ENCODE measurements at places on chromosomes 3 and 15. TPM values are rescaled to one million over a fixed set of nuclear protein-coding genes. Genes with fewer than 3 reads are reported as not detected.
A peak's percentile ranks its signal among the peaks of the same experiment; 100 is the strongest.

U2SURP gene
- total RNA-seq: 37.6 TPM

GABRR3 gene
- total RNA-seq: not detected

GRCh38 chr3:161905520-161906132 is 409.0 kb downstream of the OTOL1 start:
- no peaks in the 10 kb centered on the region for H3K36me3 ChIP-seq
- no peak overlapping the region for H3K4me3 ChIP-seq
- H3K27me3 ChIP-seq: no peaks in the 10 kb centered on the region
- no peak for DNase-seq

GRCh38 chr15:94259121-94259751 is 27.9 kb downstream of the MCTP2 start:
- no peak overlapping the region for H3K27ac ChIP-seq
- no peaks in the 10 kb centered on the region for H3K36me3 ChIP-seq
- H3K27me3 ChIP-seq: no peaks in the 10 kb centered on the region
- DNase-seq: no peak
- peaks cover 3% of the 10 kb centered on the region for H3K4me1 ChIP-seq

- H3K27me3 ChIP-seq: no peaks in the 10 kb centered on the region
- H3K36me3 ChIP-seq: no peaks in the 10 kb centered on the region
- no peak overlapping the region for H3K4me3 ChIP-seq
- no peak overlapping the region for H3K27ac ChIP-seq
- no peak for DNase-seq
- peaks cover 27% of the 10 kb centered on the region for H3K4me1 ChIP-seq
Observed at GRCh38 chr3:46667061-46667621, 26.3 kb downstream of the ALS2CL start.

DNA sequence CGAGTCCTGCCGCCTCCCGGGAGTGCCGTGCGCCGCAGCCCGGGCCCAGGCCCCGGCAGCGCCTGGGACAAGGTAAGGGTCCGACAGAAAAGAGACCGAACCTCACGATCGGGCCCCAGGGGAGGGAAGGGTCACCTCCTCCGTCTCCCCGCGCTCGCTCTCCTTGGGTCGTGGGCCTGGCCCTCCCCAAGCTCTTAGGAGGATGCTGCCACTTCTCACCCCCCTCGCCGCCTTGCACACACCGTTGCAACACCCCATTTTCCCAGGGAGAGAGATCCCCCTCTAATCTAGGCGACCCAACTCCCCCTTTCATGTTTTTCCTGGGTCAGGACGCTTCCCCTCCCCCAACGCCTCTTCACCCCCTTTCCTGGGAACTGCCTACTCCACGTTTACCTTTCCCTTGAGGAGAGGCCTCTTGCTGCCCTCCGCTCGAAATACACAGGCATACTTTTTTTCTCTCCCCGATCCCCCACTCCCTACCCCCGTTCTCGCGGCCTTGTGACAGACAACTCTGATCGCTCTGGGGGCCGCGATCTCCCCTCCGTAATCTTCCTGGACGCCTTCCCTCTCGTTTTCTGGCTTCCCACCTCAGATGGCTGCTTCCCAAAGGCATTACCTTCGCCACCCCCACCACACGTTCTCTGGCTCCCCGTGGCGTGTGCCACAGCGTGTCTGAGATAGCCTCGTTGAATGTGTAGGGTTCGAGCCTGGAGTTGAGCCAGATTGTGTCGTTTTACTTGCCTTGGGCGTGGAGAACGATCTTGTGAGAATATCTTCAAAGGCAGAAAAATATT is 688 bp downstream of the SETD5 start:
- peaks cover 18% of the 10 kb centered on the region for H3K36me3 ChIP-seq
- no peak for DNase-seq
- peak overlapping the region; percentile 81 for H3K4me3 ChIP-seq
- no peaks in the 10 kb centered on the region for H3K27me3 ChIP-seq
- H3K27ac ChIP-seq: peak overlapping the region; percentile 100
- peaks cover 77% of the 10 kb centered on the region for H3K4me1 ChIP-seq

GRCh38 chr15:26628879-26629529 is 143.9 kb downstream of the GABRB3 start:
- H3K27me3 ChIP-seq: no peaks in the 10 kb centered on the region
- peak overlapping the region; percentile 32 for H3K4me3 ChIP-seq
- H3K4me1 ChIP-seq: no peaks in the 10 kb centered on the region
- DNase-seq: no peak

DNA sequence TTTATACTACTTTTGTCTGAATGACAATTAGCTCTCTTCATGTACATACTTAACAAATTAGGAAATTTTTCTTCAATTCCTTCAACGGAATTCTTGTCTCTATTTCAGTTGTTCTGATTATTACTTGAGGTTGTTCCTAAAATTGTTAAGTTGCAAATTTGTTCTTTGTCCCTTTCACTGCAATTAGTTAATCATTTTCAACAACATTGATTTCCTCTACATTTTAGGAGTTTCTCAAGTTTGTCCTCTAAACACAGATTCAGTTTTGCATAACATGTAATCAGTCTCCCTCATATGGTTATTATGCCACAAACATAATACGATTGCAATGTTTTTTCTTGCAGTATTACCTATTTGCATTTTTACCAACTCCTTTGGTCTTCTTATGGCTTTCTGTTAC is 283.5 kb downstream of the SV2B start:
- no peak overlapping the region for H3K27ac ChIP-seq
- no peak overlapping the region for H3K4me3 ChIP-seq
- H3K36me3 ChIP-seq: no peaks in the 10 kb centered on the region

GRCh38 chr3:154660811-154661210 is 230.8 kb upstream of the GPR149 start:
- H3K27me3 ChIP-seq: no peaks in the 10 kb centered on the region
- H3K27ac ChIP-seq: no peak overlapping the region
- no peaks in the 10 kb centered on the region for H3K4me1 ChIP-seq
- no peak for DNase-seq

DNA sequence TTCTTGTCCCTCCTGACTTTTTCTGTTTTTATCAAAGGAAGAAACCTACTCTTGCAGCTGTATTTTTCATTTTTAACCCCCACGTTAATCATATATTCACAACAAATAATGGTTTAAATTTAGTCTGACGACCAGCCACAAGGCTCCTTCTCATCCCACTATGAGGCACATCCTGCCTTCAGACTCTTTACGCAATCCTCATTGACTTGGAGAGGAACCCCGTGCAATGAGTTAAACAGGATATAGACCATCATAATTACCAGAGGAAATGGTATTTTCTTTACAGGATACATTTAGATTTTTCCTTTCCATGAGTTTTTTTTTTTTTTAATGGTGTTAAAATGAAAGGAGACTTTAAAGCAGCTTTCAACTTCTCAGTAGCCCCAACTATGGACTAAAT is 68.5 kb downstream of the WWTR1 start:
- no peak overlapping the region for H3K4me3 ChIP-seq
- no peak for DNase-seq
- H3K4me1 ChIP-seq: peaks cover 34% of the 10 kb centered on the region
- no peaks in the 10 kb centered on the region for H3K36me3 ChIP-seq
- H3K27ac ChIP-seq: peak overlapping the region; percentile 66

GRCh38 chr15:62841891-62842559 is 200.5 kb upstream of the TPM1 start:
- no peak for DNase-seq
- no peaks in the 10 kb centered on the region for H3K4me1 ChIP-seq
- no peak overlapping the region for H3K27ac ChIP-seq
- no peaks in the 10 kb centered on the region for H3K27me3 ChIP-seq
- H3K36me3 ChIP-seq: no peaks in the 10 kb centered on the region

GRCh38 chr3:37544869-37545352 is 316.8 kb upstream of the CTDSPL start:
- H3K4me1 ChIP-seq: peaks cover 61% of the 10 kb centered on the region
- H3K27ac ChIP-seq: peak overlapping the region; percentile 49
- H3K36me3 ChIP-seq: no peaks in the 10 kb centered on the region
- no peak overlapping the region for H3K4me3 ChIP-seq

DNA sequence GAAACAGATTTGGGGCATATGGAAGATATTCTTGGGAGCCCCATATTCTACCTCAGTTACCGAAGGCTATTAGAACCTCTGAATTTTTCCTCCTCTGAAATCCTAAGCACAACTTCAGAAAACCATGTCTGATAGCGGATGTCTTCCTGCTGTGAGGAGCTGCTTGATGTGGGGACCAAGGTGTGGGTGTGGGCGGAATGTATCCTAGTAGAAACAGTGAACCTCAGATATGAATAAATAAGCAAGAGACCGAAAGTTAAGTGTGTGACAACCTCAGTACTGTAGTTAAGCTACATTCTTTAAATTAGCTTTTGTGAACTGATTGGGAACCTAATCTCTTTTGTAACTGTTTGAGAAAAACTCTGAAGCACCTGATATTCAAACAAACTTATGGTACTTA is 46.9 kb downstream of the SENP2 start:
- no peaks in the 10 kb centered on the region for H3K27me3 ChIP-seq
- DNase-seq: no peak
- no peak overlapping the region for H3K4me3 ChIP-seq
- H3K36me3 ChIP-seq: no peaks in the 10 kb centered on the region
